ENCODE measurements at places on chromosomes 3 and 15. TPM values are rescaled to one million over a fixed set of nuclear protein-coding genes. Genes with fewer than 3 reads are reported as not detected.

Gene CATSPER2
- total RNA-seq, result 4.2 TPM

Gene SMAD6
- total RNA-seq, result 1.7 TPM

Gene SEMA6D
- 49.4 TPM for total RNA-seq

Gene IMPG2
- 1.7 TPM for total RNA-seq

All from temporal lobe (tissue), 4 donors.